Fibroblast of skin of left quadriceps (primary cell): ENCODE measurements at places on chromosomes 4 and X.

GRCh38 chrX:42079968-42080367, 156.6 kb upstream of the CASK start:
- DNase-seq = no peak

- no peak for DNase-seq
Observed at GRCh38 chr4:1170976-1171310, 1.4 kb downstream of the SPON2 start.

DNA sequence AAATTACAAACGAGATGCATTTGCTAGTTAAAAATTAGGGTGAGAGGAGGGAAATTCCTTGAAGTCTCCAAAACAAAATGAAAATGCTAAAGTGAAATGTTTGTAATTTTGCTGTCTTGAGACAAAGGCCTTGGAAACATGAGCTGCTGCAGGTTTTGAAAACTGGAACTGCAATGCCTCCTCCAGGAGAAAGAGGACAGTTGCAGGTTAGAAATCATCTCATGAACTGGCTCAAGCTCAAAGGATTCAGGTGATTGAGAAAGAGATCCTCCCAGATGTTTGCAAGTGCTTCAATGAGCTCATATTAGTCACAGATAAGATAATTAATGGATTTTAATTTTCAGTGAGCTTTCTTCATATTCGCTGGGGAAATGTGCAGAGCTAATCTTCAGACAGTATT, 32.4 kb downstream of the SMPX start:
- DNase-seq = no peak

DNA sequence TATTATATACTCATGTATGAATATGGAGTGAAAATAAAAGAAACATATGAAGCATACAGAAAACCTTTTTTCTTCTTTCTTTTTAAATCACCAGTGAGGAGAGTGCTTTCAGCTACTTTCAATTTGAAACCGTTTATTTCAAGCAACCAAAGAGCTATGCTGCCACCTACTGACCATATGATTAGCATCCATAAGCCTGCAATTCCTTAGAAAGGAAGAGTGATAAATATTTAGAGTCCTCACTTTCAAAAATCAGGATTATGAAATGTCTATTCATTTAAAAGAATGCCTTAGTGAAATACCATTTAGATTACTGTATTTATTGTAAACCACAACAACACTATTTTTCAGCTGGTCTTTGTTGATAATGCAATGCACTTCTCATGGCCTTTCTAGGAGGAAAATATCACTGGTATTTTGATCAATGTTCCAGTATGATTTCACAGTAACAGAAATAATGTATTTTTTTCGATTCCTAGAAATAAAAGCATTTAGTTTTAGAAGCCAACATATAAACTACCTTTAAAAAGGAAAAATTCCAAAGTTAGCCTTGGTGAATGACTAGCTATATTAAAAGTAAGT, 667.6 kb downstream of the PCDH18 start:
- DNase-seq = peak; percentile 72

GRCh38 chr4:142347241-142347640, 498.9 kb downstream of the INPP4B start:
- DNase-seq = no peak

- DNase-seq = no peak
Observed at GRCh38 chr4:137956256-137956655, 285.9 kb downstream of the SLC7A11 start.

- DNase-seq = peak; percentile 56
Observed at GRCh38 chrX:10049236-10049635, 82.1 kb downstream of the CLDN34 start.

DNA sequence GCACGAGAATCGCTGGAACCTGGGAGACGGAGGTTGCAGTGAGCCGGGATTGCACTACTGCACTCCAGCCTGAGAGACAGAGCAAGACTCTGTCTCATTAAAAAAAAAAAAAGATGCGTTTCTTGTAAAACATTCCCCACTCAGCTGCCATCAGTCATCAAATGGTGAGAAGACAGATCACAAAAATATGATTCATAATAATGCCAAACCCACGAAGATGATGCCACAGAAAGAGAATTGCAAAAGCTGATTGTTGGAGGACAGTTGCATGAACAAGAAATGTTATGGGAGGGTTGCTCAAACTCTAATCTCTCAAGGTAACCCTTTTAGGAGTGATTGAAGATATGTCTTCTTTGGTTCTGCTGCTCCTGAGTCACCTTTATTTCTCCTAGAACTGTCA, 21.4 kb upstream of the SMIM14 start:
- DNase-seq = no peak

DNA sequence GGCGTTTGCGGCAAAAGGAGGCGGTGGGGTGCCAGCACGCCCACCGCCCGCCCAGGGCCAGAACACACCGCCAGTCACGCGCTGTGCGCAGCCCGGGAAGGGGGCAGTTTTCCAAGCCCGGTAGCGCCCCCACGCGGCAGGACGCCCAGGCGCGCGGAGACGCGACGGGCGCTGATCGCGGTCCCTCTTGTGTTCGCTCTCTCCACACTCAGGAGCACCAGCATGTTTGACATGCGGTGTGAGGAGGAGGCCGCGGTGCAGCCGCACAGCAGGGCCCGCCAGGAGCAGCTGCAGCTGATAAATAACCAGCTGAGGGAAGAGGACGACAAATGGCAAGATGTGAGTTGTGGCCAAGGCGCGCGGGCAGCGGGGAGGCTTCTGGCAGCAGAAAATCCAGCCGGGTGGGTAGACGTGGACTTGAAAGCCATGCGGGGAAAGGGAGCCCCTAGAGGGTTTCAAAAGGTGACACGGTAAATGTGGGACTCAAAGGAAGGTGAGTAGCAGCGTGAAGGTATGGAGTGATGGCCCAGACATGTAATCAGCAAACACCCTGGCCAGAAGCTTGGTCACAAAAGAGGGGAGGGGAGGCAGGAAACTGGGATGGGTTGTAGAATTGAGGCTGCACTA, 104.1 kb downstream of the PHOX2B start:
- no peak for DNase-seq
